Psoas muscle (tissue), 8 donors: ENCODE measurements at places on chromosomes 6 and 20. TPM values are rescaled to one million over a fixed set of nuclear protein-coding genes. Genes with fewer than 3 reads are reported as not detected.

The OPRL1 gene
- total RNA-seq: 0.17 TPM

- no peak for DNase-seq
Measured at GRCh38 chr6:155708100-155708499, 252.5 kb upstream of the NOX3 start.

GRCh38 chr6:4910037-4910760, 93.6 kb downstream of the RPP40 start:
- no peak for DNase-seq

GRCh38 chr6:122623279-122623678, 13.1 kb downstream of the PKIB start:
- DNase-seq: no peak

The TCP11 gene
- total RNA-seq: not detected

The PSORS1C2 gene
- total RNA-seq: not detected

The GFOD1 gene
- total RNA-seq: 34.2 TPM

GRCh38 chr20:49685809-49686208, 27.9 kb downstream of the B4GALT5 start:
- no peak for DNase-seq

GRCh38 chr6:159830501-159831372, 30.7 kb downstream of the PNLDC1 start:
- no peak for DNase-seq

- no peak for DNase-seq
Measured at GRCh38 chr6:7025861-7026260, 81.9 kb upstream of the RREB1 start.

GRCh38 chr6:137190583-137191094, 17.2 kb upstream of the IL22RA2 start:
- no peak for DNase-seq

The RANBP9 gene
- total RNA-seq: 52.9 TPM
